ENCODE measurements at places on chromosomes 5 and 9. TPM values are rescaled to one million over a fixed set of nuclear protein-coding genes. Genes with fewer than 3 reads are reported as not detected.

- H3K4me3 ChIP-seq, result no peak overlapping the region
- no peaks in the 10 kb centered on the region for H3K27me3 ChIP-seq
- no peaks in the 10 kb centered on the region for H3K36me3 ChIP-seq
- no peak for DNase-seq
- H3K27ac ChIP-seq, result no peak overlapping the region
Observed at GRCh38 chr5:107437154-107437553, 233.6 kb downstream of the EFNA5 start.

GRCh38 chr9:90898228-90898627 lies 96.6 kb downstream of the SYK start:
- H3K27me3 ChIP-seq, result no peaks in the 10 kb centered on the region
- no peak for DNase-seq
- no peak overlapping the region for H3K4me3 ChIP-seq
- H3K36me3 ChIP-seq, result no peaks in the 10 kb centered on the region
- H3K4me1 ChIP-seq, result no peaks in the 10 kb centered on the region
- H3K27ac ChIP-seq, result no peak overlapping the region

GRCh38 chr9:123723135-123723875 lies 206.6 kb downstream of the DENND1A start:
- no peaks in the 10 kb centered on the region for H3K27me3 ChIP-seq
- no peak overlapping the region for H3K4me3 ChIP-seq
- DNase-seq, result no peak
- no peak overlapping the region for H3K27ac ChIP-seq

GRCh38 chr5:169946743-169947295 lies 33.5 kb downstream of the INSYN2B start:
- DNase-seq, result no peak
- H3K4me3 ChIP-seq, result no peak overlapping the region
- H3K36me3 ChIP-seq, result no peaks in the 10 kb centered on the region
- no peak overlapping the region for H3K27ac ChIP-seq

DNA sequence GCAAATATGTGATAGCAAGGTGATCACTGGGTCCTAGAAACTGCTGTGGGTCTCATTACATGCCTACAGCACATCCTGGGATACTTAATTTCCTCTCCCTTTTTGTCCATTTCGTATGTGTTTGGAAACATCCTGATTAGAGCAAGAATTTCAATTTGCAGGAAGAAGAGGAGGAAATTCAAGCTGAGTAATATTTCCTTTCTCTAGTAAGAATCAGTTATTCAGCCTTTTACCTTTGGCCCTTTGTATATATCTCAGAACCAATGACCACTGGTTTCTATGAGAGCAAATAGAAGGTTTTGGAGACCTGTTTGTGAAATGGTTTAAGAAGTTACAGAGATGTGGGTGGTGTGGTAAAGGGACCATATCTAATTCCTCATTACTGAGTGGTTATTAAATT lies 171.6 kb downstream of the RMI1 start:
- H3K36me3 ChIP-seq, result no peaks in the 10 kb centered on the region
- H3K27me3 ChIP-seq, result no peaks in the 10 kb centered on the region
- no peak for DNase-seq
- H3K4me1 ChIP-seq, result no peaks in the 10 kb centered on the region
- H3K4me3 ChIP-seq, result no peak overlapping the region

DNA sequence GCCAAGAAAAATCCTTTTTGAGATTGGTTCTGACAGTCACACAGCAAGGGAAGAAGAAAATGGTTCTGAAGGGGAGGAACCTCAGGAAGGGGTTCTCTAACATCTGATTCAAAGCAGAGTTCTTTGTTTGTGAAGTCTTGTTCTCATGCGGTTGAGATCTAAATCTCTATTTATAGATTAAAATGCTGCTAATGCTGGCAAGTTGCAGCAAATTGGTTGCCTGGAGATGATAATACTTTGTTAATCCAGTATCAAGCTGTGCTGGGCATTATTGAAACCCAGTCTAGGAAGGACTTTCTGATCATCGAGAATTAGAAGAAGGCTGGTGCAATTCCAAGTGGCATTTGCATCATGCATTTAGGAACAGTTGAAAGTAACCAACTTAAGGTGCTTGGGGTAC lies 34.0 kb upstream of the SLC28A3 start:
- DNase-seq, result no peak
- H3K27me3 ChIP-seq, result no peaks in the 10 kb centered on the region
- H3K36me3 ChIP-seq, result no peaks in the 10 kb centered on the region
- H3K4me1 ChIP-seq, result no peaks in the 10 kb centered on the region
- H3K4me3 ChIP-seq, result no peak overlapping the region

DNA sequence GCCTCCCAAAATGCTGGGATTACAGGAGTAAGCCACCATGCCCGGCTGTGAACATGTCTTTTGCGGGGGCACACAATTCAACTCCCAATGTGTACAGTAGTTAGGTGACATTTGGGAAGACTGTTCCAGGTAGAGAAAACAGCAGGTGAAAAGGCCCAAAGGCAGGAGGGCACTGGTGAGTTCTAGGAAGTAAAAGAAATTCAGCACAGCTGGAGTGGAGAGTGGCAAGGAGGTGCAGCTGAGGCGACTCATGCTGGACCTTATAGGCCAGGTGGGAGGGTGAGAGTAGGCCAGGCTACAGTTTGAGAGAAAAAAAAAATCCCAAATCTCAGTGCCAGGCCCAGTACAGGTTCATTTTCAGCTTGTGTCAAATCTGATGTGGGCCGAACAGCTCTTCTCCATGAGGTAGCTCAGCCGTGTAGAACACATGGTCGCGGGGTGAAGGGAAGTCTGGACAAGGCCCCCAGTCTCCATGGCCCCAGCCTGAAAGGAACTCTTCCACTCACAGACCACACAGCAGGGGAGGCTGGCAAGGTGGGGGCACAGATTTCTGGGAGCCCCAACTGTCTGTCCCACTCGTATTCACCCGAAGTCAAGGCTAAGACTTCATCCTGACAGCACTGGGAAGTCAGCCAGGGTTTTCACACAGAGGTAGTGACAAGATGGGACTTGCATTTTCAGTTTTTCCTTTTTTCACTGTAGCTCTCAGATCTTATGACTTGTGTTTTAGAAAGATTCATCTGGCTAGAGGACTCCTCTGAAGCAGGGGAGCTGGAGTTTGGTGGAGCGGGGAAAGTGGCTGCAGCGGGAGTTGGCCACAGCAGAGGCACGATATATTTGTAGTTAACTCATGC lies 4.5 kb upstream of the HNRNPAB start:
- no peak for DNase-seq
- H3K27ac ChIP-seq, result no peak overlapping the region
- H3K36me3 ChIP-seq, result no peaks in the 10 kb centered on the region
- no peaks in the 10 kb centered on the region for H3K4me1 ChIP-seq
- no peak overlapping the region for H3K4me3 ChIP-seq

DNA sequence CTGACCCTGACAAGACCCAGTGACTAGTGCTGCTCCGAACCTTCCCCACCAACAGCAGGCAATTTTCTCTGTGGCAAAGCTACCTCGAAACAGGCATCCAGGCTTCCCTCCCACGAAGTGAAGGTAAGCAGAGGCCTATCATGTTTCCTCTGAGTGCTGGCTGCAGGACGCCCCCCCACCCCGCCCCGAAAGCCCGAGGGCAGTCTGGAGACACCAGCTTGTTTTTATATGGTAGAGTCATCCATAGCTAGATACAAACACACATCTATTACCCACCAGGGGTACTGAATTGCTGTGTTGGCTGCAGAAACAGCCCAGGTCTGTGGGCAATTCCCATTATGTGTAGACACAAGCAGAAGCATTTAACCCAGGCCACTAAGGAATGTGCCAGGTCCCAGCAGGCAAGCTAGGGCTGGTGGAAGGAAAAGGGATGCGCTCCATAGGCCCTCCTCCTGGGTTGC lies 40.4 kb downstream of the LIX1 start:
- no peaks in the 10 kb centered on the region for H3K36me3 ChIP-seq
- H3K27me3 ChIP-seq, result no peaks in the 10 kb centered on the region
- no peak overlapping the region for H3K4me3 ChIP-seq
- H3K4me1 ChIP-seq, result no peaks in the 10 kb centered on the region

DNA sequence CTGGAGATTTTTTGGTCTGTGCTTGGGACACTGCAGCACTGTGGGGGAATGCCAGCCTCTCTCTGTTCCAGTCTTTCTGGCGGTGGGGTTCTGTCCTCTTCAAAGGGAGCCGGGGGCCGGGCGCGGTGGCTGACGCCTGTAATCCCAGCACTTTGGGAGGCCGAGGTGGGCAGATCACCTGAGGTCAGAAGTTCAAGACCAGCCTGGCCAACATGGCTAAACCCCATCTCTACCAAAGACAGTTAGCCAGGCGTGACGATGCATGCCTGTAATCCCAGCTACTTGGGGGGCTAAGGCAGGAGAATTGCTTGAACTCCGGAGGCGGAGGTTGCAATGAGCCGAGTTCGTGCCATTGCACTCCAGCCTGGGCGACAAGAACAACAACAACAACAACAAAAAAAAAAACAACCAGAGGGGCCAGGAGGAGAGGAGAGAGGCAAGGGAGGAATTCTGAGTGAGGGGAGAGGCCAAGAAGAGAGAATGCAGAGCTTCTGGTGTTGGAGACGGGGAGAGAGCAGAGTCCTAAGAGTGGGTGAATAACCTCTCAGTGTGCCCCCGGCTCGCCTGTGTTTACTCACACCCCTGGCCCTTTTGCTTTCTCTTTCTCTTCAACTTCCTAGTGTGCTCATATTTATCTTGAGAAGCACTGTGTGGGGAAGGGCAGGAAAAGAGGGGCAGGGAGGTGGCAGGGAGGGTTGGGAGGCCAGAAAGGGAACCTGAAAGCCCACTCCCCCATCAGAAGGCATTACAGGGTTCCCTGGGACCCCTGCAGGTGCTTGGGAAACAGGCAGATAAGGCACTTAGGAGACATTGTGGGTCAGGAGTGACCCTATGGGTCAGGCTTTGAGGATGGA lies 3.2 kb upstream of the SET start:
- DNase-seq, result no peak
- H3K36me3 ChIP-seq, result no peaks in the 10 kb centered on the region
- H3K4me3 ChIP-seq, result no peak overlapping the region
- peaks cover 28% of the 10 kb centered on the region for H3K4me1 ChIP-seq

DNA sequence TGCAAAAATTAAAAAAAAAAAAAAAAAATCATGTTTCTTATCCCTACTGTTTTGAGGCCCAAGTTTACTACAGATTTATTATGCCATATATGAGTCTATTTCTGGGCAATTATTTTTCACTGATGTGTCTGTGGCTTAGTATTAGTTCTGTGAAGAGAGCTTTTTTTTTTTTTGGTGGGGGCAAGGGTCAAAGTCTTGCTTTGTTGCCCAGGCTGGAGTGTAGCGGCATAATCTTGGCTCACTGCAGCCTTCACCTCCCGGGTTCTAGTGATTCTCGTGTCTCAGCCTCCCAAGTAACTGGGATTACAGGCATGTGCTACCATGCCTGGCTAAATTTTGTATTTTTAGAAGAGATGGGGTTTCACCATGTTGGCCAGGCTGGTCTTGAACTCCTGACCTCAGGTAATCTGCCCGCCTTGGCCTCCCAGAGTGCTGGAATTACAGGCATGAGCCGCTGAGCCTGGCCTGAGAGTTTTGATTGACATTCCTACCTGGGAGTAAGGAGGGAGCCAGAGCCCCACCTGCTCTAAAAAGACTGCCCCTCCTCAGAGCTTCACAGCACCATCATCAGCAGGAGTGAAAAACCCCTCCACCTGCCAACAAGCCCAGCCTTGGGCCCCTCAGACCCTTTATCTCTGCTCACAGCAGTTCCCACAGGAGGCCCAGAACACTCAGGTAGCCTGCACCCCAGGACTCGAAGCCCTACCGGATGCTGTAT lies 36.1 kb upstream of the JADE2 start:
- no peaks in the 10 kb centered on the region for H3K36me3 ChIP-seq
- no peaks in the 10 kb centered on the region for H3K27me3 ChIP-seq
- DNase-seq, result no peak
- H3K27ac ChIP-seq, result no peak overlapping the region
- no peak overlapping the region for H3K4me3 ChIP-seq

DNA sequence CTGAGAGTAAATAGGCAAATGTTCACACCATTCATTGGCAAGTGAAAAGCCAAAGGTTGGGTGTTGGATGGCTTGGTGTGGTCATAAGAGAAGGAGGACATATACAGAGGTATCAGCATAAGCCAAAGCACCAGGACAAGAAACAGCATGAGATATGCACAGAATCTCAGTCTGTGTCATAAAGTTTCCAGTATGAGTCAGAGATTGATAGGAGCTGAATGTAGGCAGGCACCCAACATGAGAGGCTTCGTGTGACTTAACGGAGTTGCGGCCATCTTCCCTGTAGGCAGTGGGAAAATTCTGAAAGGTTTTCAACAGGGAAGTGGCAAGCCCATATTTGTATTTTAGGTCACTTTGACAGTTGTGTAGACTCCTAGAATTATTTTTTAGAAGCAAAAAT lies 54.5 kb downstream of the SNCAIP start:
- H3K36me3 ChIP-seq, result no peaks in the 10 kb centered on the region
- H3K4me1 ChIP-seq, result no peaks in the 10 kb centered on the region
- H3K4me3 ChIP-seq, result no peak overlapping the region
- H3K27me3 ChIP-seq, result no peaks in the 10 kb centered on the region
- no peak overlapping the region for H3K27ac ChIP-seq

DNA sequence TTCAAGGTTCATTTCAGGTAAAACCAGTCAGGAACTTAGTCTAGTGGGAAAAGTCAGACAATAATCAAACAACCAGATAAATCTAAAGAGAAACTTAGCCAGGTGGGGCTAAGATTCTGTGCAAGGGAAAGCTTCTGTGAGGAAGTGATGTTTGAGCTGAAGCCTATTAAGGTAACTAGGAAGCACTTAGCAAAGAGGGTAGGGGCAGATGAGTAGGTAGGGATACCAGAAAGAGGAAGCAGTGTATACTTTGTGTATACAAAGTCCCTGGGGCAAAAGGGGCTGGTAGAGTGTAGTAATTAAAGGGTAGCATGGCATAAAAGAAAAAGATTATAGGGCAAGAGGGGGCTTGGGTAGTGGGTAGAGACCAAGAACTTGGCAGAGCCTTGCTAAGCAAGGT lies 3.6 kb upstream of the SPATA24 start:
- H3K27me3 ChIP-seq, result no peaks in the 10 kb centered on the region
- H3K4me3 ChIP-seq, result no peak overlapping the region
- H3K36me3 ChIP-seq, result no peaks in the 10 kb centered on the region
- H3K27ac ChIP-seq, result no peak overlapping the region
- DNase-seq, result no peak
- peaks cover 5% of the 10 kb centered on the region for H3K4me1 ChIP-seq

DNA sequence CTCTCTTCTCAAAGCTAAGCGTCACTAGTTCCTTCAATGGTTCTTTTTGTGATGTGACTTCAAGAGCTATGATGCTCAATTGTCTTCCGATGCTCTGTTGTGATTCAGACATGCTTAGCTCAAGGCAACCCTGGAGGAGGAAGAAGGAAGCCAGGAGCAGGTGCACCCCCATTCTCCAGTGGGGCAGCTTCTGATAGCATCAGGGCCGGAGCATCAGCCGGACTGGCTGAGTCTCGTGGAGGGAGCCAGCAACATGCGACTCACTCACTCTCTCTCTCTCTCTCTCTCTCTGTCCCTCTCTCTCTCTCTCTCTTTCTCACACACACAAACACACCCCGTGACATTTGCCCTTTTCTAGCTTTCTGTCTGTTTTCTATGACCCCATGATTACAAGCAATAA lies 140.2 kb downstream of the HSD17B3 start:
- DNase-seq, result no peak
- H3K27me3 ChIP-seq, result no peaks in the 10 kb centered on the region
- H3K27ac ChIP-seq, result no peak overlapping the region

The SPINK6 gene
- not detected for total RNA-seq

The HRCT1 gene
- 1.5 TPM for total RNA-seq

The KCNV2 gene
- total RNA-seq, result not detected

The WNK2 gene
- 57.2 TPM for total RNA-seq

The SLC34A1 gene
- not detected for total RNA-seq

The CDC20B gene
- not detected for total RNA-seq

The IFNK gene
- total RNA-seq, result not detected

All from pancreas (tissue), 10 donors.